GM03348 (cell line): ENCODE measurements at places on chromosomes 13 and 19.

- DNase-seq, result no peak
Measured at GRCh38 chr13:55820817-55821216, 1319.9 kb upstream of the PRR20A start.

- DNase-seq, result no peak
Measured at GRCh38 chr19:28293685-28294084, 919.3 kb downstream of the UQCRFS1 start.

DNA sequence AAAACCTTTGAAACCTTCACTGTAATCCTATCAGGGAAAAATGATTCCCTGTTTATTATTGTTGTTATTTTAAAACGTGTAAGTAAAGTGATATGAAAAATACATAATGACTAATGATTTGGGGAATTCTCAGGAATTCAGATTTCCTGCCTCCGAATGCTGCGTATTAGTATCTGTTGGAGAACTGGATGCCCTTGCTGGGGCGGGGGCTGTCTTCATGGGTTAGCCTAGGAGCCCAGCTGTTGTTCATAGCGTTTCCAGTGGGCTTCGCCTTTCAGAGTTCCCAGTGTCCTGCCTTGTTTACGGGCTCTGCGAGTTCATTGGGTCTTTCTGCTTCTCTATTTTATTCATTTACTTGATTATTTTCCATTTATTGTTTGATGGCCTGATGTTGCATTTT, 18.4 kb downstream of the NAXD start:
- DNase-seq, result no peak

- peak; percentile 83 for DNase-seq
Measured at GRCh38 chr19:37902668-37903067, 3.7 kb downstream of the WDR87 start.

DNA sequence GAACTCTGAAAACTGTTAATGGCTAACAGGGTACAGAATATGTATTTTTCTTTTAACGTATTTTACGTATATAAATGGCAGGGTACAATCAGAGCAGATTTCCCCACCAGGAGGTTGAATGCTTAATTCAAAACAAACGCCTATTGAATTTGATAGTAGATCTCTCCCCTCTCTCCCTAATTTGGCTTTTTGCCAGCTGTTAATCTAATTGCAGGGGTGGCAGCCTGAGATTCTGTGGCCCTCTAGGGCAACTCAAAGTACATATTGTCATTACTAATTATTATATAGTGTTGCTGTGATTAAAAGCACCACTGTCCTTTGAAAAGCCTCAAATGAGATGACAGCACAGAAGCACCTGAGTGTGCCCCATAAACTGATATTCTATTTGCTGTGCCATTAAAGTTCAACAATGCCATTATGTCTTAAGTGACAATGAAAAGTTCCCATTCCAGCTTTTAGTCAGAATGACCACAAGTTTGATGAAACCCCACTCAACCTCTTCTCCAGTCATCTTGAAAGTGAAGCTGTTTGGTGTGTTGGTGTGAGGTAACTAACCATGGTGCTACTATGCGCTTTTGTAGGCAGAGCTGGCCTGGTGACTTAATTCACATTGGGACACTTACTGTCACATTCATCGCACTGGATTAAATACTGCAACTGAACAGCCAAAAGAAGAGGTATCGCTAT, 351.4 kb downstream of the KCNRG start:
- no peak for DNase-seq

GRCh38 chr13:51801631-51802099, 2.3 kb downstream of the DHRS12 start:
- DNase-seq, result peak; percentile 18

GRCh38 chr19:55614711-55615542, 9.4 kb downstream of the ZNF784 start:
- DNase-seq, result no peak

GRCh38 chr13:85170372-85170771, 628.8 kb downstream of the SLITRK6 start:
- DNase-seq, result no peak

GRCh38 chr19:50221087-50221486, 17.7 kb downstream of the MYH14 start:
- DNase-seq, result no peak

DNA sequence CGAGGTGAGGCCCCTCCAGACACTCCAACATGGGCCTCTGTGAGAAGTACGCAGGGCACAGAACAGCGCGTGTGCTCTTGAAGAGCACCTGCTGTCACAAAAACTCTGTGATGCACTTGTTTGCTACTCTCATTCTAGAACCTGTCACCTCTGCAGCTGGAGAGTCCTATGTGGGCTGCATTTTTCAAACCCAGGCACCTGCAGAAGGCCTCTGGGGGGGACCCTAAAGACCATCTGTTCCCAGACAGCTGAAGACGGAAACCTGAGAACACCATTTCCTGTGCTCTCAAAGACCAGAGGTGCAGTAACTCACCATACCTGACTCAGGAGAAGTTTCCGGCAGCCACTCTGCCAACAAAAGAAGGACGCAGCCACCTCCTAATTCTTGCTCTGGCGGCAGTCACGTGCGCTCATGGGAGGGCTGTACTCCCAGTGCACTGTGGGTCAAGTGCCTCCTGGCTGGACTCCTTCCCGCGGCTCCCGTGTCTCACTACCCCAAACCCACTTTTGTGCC, 28.1 kb downstream of the RANBP3 start:
- no peak for DNase-seq

- DNase-seq, result peak; percentile 90
Measured at GRCh38 chr13:110396913-110397381, 89.9 kb downstream of the COL4A2 start.

- DNase-seq, result no peak
Measured at GRCh38 chr13:73138638-73139491, 80.1 kb downstream of the KLF5 start.

- peak; percentile 33 for DNase-seq
Measured at GRCh38 chr13:98942997-98943396, 34.9 kb downstream of the DOCK9 start.

DNA sequence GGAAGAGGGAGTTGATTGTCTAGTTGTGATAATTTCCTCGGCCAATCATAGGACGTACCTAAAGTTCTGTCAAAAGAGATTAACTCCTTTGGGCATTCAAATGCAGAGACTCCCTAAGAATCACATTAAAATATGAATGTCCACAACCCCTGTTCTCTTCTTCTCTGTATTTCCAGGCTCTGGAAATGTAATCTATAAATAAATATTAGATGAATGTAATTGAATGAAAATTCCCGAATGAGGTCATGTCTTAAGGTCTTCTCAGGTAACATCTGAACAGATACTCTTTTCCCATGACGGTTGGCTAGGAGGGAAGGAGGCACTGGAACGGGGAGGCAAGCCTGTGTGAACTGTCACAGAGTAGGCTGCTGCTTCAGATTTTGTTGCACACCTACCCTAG, 145.2 kb downstream of the OXGR1 start:
- DNase-seq, result no peak

DNA sequence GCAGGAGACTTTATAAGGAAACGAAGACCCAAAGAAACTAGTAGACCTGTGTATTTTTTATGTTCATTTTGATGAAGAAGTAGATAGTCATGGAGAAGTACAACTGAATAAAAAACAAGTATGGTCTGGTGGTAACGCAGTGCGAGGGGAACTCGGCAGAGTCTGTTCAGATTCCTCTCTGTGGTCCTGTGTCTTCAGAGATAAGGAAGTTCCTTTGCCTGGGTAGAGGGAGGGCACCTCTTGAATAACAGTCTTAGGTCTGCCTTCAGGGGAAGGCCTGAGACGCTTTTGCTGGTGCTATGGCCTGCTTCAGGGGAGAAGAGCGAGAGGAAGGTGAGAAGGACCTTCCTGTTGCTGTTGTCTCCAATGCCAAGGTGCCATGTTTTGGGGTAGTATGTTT, 25.9 kb upstream of the SLC46A3 start:
- no peak for DNase-seq

DNA sequence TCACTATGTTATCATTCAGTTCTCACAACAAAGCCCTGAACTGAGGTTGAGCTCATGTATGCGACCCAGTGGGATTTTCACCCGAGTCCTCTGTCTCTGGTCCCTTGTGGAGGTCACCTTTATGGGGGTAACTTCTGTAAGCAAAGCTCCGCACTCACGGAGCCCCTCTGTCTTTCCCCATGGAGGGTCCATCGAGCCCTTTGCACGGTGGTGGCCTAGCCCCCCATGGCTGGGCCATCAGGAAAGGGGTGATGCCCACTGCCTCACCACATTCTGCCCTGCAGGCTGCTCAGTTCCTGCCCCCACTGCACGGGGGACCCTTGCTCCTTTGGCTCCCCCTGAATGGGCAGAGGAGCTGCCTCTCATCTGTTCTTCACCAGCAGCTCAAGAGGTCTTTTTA, 39.6 kb downstream of the CHST8 start:
- DNase-seq, result no peak

DNA sequence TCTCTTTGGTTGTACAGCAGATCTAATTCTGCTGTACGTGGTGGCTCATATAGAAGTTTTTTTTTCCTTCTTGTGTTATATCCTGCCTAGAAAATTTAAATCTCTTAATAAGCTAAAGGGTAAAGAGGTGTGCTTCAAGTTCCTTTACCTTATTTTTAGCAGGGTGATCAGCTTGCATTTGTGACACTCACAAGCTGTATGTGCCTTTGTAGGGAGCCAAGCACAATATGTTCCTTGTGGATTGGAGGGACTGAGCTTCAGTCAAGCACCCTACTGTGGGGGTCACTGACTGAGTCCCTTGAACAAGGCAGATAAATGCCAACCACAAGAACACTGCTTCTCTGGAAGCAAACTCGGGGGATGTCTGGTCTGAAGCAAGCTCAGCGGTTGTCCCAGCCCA, 12.6 kb upstream of the ERICH6B start:
- DNase-seq, result no peak

GRCh38 chr13:108200781-108201398, 14.4 kb downstream of the LIG4 start:
- peak; percentile 18 for DNase-seq

DNA sequence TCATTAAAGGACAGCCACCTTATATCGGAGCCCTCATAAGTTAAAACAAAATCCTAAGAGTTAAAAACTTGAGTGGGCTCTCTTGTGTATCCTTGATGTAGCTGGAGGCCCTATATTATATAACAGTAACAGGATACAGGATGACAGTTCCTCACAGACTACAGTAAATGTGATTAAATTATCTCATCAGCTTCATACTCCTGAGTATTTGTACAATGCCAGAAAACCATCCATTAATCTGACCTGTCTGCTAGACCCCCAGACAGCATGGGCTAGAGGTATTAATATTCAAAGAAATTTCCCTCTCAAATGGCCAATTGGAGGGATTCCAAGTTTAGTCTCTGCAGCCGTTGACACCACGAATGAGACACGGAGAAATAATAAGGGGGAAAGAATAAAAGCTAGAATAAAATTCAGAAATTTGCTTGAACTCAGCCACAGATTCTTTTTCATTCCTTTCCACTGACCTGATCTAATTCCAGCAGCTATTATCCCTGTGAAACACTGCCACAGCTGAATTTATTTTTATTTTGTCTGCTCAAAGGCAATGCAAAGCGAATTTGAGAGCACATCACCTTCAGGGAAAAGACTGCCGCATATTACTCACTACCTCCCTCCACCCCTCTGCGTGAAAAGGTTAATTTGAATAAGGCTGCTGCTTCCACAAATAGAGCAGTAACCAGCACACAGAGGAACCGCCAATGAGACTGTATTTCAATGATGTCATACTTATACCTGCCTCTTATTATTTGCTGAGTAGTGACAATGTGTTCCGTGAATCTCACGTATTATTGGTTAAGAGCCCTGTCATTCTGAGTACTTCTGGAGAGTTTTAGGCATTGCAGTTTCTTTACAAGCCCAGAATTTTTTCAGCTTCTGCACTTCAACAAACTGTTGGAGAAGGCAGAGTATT, 155.9 kb upstream of the KLF12 start:
- DNase-seq, result peak; percentile 70

DNA sequence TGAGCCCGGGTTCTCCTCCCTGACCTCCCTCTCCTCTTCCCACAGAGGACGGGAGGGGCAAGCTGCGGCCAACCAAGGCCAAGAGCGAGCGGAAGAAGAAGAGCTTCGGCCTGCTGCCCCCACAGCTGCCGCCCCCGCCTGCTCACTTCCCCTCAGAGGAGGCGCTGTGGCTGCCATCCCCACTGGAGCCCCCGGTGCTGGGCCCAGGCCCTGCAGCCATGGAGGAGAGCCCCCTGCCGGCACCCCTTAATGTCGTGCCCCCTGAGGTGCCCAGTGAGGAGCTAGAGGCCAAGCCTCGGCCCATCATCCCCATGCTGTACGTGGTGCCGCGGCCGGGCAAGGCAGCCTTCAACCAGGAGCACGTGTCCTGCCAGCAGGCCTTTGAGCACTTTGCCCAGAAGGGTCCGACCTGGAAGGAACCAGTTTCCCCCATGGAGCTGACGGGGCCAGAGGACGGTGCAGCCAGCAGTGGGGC, 162.2 kb downstream of the KDM4B start:
- no peak for DNase-seq

GRCh38 chr19:2747349-2747748, 7.5 kb upstream of the SLC39A3 start:
- no peak for DNase-seq

DNA sequence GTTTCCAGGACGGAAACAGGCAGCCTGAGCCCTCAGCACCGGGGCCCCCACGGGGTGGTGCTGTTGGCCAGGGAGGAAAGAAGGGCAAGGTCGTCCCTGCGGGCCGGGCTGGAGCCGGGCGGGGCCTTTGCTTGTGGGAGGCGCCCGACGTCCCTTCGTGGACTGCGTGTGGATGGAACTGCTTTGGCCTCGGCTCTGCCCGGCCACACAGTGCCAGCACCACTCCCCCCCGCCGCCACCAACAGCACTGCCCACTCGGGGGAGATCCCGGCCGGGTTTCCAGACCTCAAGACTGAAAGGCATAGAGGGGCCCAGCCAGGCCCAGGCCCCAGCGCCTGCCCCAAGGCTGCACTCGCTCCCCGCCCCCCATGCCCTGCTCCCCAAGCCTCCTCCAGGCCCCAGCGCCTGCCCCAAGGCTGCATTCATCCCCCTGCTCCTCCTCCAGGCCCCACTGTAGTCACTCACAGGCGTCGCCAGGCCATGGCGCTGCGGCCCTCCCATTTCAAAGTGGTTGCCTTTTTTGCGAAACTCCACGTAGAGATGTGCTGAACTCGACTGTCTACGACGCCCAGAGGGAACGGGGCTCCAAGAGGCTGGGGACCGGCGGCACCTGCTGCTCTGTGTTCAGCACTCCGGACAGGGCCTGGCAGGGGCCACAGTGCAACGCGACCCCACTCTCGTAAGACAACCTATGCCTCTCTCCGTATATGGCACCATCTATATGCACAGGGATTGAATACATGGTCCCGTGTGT, 22.5 kb downstream of the C13orf46 start:
- peak; percentile 93 for DNase-seq

GRCh38 chr19:51473009-51473707, 5.2 kb upstream of the CEACAM18 start:
- DNase-seq, result peak; percentile 83

DNA sequence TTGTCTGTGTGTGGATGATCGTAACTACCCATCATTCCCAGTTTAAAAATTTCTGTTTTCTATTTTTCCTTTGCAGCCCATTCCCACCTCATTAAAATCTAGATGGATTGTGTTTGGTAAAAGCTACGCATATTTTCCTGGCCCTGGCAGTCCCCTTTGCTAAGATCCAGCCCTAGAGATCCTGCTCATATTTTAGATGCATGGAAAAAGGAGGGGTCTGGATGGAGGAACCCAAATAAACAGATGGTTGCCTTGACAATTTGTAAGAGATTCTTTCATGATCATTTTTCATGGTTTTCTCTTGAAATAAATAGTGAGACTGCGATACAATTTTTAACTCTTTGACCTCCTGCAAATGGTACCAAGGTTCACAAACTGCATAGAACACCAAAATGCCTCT, 174.4 kb downstream of the SLC7A1 start:
- DNase-seq, result no peak

- no peak for DNase-seq
Measured at GRCh38 chr13:57552437-57552836, 79.1 kb upstream of the PCDH17 start.
